HS-5 (cell line): ENCODE measurements at places on chromosomes 5 and 9.

DNA sequence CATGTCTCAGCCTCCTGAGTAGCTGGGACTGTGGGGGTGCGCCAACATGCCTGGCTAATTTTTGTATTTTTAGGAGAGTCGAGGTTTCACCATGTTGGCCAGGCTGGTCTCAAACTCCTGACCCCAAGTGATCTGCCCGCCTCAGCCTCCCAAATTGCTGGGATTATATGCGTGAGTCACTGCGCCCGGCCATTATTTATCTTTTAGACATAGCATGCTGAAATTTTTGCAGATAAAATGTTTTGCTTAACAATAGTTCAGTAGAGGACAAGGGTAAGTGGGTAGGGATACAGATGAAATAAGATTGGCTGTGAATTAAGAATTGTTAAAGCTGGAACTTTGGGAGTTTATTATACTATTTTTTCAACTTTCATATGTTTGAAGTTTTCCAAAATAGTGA lies 150.8 kb upstream of the GRHPR start:
- no peak for DNase-seq

GRCh38 chr5:103066326-103066725 lies 53.6 kb downstream of the GIN1 start:
- DNase-seq = no peak

DNA sequence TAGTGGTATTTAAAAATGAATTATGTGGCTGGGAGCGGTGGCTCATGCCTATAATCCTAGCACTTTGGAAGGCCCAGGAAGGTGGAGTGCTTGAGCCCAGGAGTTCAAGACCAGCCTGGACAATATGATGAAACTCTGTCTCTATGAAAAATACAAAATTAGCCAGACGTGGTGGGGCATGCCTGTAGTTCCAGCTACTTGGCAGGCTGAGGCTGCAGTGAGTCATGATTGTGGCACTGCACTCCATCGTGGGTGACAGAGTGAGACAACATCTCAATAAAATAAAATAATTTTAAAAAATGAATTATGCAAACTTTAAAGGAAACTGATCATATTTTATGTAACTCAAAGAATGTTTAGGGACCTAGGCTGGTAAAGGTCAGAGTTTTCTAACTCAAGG lies 310.8 kb upstream of the DMRT1 start:
- DNase-seq = peak; percentile 13

DNA sequence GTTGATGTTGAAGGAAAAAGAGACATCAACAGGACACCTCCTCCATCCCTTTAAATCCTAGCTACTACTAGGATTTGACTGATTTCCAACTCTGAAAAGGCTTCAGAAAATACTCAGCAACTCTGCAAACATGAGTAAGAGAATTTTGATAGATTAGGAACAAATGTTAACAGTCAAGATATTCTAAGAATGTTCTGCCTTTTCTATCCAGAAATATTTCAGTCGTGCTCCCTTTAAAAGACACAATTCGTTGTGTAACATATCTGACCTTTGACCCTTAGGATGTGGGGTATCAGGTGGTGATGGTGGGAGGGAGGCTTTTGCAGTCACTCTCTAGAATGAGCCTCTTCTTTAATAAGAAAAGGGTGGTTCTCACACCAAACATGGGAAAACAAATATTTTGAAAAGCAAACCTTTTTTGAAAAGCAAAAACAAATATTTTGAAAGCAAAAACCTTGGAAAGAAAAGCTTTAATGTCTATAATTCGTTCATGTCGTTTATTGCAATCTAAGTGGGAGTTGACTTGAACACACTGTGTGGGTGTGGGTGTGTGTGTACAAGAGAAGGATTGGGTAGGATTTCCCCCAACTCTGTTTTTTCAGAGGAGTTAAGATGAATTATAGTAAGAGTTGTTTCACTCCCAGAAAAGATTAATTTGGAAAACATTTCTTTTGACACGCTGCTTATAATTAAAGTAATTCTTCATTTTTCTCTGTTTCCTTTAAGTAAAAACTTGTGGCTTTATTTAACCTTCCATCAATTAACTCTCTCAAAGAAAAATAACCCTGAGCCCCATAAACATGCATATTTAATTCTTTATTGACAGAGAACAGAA lies 152.8 kb downstream of the TMEM167A start:
- DNase-seq = no peak

GRCh38 chr5:20245432-20245974 lies 257.5 kb upstream of the CDH18 start:
- no peak for DNase-seq

DNA sequence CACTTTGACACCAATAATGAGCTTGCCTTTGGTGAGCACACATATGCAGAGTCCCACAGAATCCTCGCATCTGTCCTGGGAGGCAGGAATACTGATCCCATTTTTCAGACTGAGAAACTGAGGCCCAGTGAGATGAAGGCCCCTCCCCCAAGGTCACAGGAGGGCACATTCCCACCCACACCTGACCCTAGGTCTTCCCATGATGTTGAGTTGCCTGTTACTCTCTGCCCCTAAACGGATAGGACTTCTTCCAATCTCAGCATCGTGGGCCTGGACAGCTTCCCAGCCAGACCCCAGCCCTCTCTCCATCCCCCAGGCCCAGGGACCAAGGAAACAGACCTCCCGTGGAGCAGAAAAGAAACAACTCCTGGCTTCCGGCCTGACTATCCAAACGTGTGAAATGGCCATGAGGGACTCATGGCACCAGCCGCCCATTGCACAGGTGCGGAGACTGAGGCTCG lies 877 bp downstream of the SH3GLB2 start:
- no peak for DNase-seq

DNA sequence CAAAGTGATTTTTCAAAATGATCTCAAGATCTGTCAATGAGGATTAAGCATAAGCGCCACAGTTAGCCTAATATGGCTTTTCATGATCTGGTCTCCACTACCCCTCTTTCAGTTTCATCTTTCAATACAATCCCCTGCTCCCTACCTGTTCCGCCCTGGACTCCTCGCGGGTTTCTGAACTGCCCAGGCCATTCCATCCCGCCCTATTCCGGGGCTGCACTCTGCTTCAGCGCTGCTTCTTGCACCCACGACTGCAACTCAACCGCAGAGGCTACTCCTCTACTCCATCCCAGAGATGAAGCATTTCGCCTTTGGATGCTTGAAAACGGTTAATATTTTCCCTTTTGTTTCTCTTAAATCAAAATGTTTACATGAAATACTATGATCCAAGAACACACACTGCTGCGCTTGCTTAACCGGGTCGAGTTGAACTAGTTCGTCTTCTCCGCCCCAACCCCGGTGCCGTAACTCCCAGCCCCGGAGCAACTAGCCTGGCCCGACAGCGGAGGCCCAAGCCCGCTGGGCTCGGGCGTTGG lies 716 bp upstream of the OTULIN start:
- DNase-seq = no peak

DNA sequence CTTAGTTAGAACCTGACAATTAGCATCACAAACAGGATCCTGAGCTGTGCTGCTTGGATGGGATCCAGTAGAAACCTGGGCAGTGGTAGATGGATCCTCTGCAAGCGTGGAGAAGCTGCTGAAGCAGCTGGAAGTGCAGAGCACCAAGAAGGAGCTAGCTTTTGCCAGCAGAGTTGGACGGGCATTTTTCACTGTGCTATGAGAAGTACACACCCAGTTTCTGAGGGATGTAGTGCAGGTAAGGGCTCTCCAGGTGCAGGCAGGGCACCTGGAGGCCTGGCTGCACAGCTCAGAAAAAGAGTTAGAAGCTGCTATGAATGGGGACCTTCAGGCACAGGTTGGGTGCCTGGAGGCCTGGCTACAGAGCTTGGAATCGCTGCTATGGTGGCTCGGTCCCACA lies 623.9 kb upstream of the NUDT12 start:
- DNase-seq = no peak

GRCh38 chr9:121246821-121247561 lies 21.0 kb upstream of the GSN start:
- DNase-seq = peak; percentile 67

GRCh38 chr9:97704851-97705250 lies 7.7 kb upstream of the XPA start:
- DNase-seq = no peak

DNA sequence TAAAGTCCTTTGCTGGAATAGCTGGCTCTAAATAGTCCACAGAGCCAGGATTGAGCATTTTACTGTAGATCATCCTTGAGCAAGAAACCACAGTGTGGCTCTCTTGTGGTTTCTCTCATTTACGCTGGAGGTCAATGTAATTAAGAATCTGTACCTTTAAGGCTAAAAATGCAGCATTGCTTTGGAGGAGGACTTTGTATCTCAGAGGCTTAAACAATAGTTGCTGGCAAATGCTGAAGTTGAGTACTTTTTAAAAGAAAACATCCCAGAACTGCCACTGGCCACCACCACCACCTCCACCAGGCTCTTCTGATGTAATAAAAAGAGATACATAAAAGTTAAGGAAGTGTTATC lies 177.3 kb upstream of the ADAMTSL1 start:
- DNase-seq = no peak

GRCh38 chr5:74394916-74395880 lies 245.3 kb downstream of the ENC1 start:
- DNase-seq = no peak

DNA sequence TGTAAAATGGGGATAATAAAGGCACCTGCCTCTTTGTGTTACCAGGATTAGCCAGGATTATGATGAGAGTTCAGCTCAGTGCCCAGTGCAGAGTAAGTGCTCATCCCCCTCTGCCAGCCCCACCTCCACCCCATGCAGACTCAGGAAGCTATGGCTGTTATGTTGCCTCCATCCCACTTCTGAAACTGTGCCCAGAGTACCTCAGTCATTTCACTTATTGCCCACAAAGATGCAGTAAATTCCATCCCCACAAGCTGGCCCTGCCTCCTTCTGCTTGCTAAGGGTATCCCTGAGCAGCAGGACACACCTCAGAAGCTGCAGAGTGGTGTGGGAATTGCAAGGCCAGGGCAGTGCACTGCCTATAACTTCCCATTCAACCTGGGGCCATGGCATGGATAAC lies 415.1 kb downstream of the SPOCK1 start:
- DNase-seq = no peak

DNA sequence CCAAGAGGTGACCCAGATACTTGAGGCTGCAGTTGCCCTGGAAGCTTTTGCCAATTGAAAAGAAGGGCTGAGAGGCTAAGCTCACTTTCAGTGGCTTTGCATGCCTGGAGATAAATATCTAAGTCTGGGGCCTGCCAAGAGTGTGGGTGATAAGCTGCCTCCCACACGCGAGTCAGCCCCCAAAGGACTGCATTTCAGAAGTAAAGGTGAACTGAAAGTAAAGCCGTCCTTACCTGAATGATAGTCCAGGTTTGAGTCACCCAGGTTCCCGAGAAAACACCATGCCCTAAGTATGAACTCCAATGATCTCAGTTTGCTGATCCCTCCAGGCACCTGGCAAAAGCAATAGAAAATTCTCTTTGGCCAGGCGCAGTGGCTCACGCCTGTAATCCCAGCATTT lies 22.5 kb upstream of the N4BP3 start:
- DNase-seq = no peak

DNA sequence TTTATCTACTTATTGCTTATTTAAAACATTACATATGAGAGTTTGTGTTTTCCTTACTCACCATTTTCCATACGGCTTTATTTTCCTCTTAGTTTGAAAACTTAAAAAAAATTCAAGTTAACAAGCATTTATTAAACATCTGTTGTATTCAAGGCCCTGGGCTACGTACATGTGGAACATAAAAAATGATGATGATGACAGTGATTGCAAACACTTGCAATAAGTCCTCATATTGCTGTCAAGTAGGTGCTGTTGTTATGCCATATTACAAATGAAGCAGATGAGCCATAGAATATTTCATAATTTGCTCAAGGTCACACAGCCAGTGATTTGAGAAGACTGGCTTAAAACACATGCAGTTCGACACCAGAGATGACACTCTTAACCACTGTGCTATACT lies 180.6 kb downstream of the COMMD10 start:
- DNase-seq = no peak

DNA sequence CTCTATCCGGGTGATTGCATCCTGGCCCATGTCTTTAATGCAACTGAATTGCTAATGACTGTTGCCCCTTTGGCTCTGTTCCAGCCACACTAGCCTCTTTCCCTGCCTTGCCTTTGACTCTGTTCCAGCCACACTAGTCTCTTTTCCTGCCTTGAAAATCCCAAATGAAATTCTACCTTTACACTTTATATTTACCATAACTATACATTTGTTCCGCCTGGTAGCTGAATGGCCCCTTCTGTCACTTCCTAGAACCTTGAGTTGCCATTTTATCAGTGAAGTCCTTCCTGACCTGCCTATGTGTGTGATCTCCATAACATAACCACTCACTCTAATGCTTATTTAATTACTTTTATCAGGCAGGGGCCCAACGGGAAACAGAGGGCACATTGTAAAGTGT lies 1120.4 kb upstream of the WWC1 start:
- DNase-seq = no peak

DNA sequence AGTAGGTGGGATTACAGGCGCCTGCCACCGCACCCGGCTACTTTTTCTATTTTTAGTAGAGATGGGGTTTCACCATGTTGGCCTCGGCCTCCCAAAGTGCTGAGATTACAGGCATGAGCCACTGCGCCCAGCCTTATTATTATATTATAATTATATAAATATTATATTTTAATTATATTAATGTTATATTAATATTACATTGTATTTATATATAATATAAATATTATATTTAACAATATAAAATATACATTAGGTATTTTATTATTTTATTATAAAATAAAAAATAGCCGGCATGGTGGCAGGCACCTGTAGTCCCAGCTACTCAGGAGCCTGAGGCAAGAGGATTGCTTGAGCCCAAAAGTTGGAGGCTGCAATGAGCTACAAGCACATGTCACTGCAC lies 21.6 kb upstream of the GLDC start:
- no peak for DNase-seq

GRCh38 chr5:169803077-169803981 lies 166.3 kb downstream of the DOCK2 start:
- DNase-seq = peak; percentile 97

DNA sequence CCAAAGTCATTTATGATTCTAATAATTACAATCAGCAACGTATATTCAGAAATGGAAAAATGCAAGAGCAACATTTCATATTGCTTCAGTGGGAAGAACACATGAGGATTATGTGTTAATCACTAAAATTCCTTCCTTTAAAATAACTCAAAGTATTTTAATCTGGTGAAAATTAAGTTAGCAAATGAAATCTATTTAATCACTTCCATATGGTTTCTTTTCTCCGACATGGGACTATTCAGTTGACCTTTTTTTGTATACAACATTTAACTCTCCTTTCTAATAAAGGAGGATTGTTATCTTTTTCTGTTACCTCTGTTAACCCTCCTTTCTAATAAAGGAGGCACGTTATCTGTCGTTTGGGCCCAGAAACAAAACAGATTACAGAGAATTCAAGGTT lies 59.9 kb downstream of the HOMER1 start:
- DNase-seq = no peak

DNA sequence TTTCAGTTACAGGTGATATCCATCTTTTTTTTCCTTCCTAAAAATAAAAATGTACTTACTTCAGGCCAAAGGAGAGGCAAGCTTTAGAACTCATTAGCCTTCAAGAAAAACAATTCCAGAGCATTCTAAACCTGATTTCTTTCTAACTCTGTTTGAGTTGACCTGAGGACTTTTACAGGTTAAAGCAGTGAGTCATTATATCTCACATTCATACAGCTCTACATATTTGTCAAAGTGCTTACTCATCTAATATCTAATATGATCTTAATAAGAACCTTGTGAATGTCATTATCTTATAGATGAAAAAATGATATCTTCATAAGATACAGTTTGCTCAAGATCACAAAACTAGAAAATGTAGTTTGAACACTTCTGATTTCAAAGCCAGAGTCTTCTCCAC lies 149.2 kb upstream of the CDKN2B start:
- no peak for DNase-seq
